ENCODE measurements at places on chromosomes 2 and 18.
A peak's percentile ranks its signal among the peaks of the same experiment; 100 is the strongest.

DNA sequence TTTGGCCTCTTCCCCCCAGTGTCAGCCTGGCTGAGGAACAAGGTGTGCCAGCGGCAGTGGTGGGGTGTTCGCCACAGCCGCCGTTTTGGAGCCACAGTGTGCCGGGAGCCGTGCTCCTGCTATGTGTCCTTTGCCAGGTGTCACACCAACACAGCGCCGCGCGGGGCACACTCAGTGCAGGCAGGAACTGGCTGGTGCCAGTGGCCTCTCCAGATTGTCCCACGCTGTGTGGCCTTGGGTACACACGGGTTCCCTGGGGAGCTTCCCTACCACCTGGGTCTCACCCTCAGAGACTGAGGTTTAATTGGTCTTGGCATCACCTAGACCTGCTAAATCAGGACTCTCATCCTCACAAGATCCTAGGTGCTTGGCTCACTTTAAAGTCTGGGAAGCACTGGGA, 171.6 kb downstream of the LDLRAD4 start:
- no peak for DNase-seq

GRCh38 chr2:85861180-85861579, 27.6 kb downstream of the ST3GAL5 start:
- DNase-seq: no peak

GRCh38 chr2:150404147-150404546, 83.3 kb downstream of the RND3 start:
- no peak for DNase-seq

DNA sequence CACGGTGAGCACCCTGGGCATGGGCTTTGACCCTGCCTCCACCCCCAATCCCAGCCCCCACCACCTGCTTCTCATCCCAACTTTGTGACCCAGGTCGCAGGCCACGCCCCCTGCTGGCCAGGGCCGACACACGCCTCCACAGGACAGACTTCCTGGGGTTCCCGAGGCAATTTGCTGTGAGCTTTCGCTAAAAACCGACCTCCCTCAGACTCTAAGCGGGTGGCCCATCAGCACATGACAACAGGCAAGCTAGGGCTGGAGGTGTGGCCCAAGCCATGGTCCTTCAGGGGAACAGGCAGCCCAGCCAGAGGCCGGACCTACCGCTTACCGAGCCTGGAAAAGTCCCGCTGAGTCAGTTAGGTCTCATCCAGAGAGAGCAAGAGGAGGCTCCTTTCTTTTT, 31.9 kb downstream of the C1QL2 start:
- peak; percentile 12 for DNase-seq

GRCh38 chr18:74468547-74469061, 11.5 kb upstream of the DIPK1C start:
- DNase-seq: peak; percentile 11

DNA sequence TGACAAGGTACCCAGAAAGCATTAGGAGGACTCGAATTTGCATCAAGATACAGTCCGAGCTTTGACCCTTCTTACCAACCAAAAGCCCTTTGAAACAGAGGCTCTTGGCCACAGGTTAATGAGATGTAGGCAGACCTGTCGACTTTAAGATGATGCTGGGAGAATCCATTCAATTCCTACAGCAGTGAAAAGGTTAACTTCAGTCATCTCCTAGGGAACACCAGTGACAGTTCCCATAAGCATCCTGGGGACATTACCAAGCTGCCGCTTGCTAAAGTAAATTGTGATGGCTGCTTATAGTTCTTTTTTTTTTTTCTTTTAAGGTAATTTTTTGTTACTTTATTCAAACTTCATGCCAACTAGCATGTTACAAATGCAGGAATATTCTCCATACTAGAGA, 379.3 kb downstream of the SOX11 start:
- DNase-seq: no peak

- DNase-seq: peak; percentile 64
Observed at GRCh38 chr2:215405722-215406581, 29.9 kb downstream of the FN1 start.

DNA sequence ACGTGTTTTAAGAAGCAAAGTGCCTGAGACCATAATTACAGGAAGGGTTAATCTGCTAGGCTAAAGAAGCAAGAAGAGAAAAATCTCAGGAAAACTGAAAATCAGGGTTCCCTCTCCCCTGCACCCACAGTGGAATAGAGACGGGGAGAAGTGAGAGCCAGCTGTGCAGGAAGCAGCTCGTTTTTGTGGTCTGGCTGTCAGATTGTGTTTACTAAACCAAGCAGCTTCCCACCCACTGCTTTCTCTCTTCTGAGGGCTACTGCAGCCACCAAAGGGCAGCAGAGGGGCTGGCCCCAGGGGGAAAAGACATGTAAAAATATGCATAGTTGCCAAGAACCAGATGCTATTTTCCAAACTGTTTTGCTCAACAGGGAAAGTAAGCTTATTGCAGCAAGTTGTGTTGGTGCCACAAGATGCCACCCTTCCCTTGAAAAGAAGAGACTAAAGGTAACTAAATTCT, 72.6 kb upstream of the THUMPD2 start:
- DNase-seq: peak; percentile 50

- no peak for DNase-seq
Observed at GRCh38 chr2:35864141-35864540, 491.4 kb upstream of the CRIM1 start.

GRCh38 chr18:69469444-69469919, 68.8 kb downstream of the DOK6 start:
- DNase-seq: peak; percentile 18

DNA sequence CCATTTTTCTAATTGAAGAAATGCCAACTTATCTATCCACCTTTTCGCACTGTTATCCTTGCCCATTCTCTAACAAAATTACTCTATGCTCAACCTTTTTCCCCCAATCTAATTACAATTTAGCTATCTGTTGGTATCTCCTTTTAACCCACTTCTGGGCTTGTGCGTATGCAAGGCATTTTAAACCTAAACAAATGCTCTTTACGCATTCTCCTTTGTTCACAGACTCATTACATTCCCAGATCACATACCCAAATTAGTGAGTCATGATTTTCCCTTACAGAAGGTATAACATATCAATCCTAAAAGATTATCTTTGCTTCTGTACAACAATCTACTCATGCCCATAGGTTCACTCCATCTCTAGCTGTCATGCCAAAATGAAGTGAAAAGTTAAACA, 71.7 kb upstream of the LYPD1 start:
- no peak for DNase-seq

DNA sequence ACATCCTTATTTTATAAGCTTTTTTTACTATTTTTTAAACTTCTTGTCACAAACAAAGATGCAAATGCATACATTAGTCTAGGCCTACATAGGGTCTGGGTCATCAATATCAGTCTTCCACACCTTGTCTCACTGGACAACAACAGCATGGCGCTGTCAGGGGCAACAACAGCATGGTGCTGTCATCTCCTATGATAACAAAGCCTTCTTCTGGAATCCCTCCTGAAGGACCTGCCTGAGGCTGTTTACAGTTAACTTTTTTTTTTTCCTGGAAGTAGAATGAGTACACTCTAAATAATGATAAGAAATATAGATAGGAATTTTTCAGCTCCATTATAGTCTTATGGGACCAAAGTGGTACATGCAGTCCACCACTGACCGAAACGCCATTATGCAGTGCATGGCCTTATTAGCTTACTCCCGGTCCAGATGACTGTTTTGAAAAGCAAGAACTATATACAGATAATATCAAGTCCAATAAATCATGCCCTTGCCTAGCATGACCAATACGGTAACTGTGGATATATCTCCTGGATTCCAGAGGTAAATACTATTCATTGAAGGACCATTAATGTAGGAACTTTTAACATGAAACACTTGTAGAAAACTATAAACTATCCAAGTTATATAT, 38.4 kb downstream of the TCF4 start:
- no peak for DNase-seq

- DNase-seq: peak; percentile 72
Observed at GRCh38 chr18:519019-519879, 18.7 kb upstream of the COLEC12 start.

DNA sequence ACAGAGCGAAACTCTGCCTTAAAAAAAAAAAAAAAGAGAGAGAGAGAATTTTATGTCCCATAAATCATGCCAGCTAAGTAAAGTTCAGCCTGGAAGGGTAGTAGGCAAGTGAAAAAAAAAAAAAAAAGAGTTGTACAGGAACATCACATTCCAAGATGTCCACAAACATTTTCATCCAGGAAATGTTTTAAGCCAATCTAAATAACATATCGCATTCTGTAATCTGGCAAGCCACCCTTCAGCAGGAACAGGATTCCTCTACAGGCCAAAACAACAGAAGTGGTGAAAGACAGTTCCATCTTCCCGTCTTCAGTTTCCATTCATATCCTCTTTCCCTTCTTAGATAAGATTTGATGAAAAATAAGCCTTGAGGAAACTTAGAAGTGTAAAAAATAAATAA, 1108.1 kb upstream of the DDX18 start:
- no peak for DNase-seq

DNA sequence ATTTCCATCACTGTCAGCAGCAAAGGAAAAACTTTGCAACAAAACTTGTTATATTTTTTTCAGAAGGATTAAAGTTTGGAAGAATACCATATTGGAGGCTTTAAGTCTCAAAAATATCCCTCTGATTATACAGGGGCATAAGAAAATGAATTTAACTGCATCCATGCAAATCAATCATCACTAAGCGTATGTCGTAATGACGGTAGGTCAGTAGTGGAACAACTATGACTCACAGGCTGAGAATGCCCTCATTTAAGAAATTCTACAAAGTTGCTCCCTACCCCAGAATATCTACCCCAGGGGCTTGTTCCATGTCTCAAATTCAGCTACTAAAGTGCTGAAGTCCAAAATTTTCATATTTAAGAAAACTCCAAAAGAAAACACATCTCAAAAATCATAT, 12.5 kb upstream of the NAB1 start:
- DNase-seq: peak; percentile 86

DNA sequence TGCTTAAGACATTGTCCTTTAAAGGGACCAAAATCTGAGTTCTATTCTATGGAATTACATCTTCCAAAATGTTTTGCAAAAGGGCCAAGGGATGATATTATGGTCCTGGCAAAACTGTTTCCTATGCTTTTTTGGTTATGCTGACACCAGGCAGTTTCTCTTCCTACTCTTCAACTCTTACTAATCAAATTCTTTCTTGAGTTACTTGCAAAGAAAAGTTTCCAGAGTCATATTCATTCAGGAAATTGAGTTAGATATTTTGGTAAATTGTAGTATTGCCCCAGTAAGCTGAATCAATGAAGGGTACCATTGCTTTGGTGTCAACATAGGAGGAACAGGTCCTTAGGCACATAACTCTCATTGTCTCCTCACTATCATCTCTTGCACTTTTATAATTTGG, 118.8 kb downstream of the DPP4 start:
- no peak for DNase-seq

DNA sequence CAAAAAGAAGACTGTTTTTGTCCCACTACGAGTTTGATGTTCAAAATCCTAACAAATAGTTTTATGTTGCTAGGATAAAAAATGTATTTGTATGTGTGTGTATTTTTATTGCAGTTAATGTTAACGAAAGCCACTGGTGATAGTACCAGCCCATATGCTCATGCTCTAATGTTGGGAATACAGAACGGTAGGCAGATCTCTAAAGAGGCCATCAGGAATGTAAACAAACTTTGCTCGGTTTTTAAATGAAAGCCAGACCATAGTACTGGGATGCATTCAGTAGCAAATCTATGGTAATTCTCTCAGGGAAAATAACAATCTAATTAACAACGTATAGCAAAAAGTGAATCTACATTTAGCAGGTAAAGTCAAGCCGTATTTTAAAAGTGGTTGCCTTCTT, 208.1 kb downstream of the NEDD4L start:
- DNase-seq: no peak

DNA sequence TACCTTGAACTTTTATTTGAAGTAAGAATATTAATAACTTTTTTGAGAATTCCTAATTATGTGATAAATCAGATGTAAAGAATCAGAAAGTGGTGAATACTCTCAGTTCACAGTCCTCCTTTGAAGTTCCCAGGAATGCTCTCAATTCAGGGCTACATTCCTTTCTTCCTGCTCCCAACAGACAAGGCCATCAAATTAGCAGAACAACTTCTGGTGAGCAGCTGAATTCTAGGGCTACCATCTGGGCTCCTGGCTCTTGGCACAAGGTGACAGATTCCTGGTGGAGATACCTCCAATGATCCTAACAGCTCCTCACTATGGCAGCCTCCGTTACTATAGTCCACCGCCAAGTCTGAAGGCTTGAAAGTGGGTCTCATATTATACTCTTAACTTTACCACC, 37.8 kb upstream of the OLA1 start:
- DNase-seq: no peak

DNA sequence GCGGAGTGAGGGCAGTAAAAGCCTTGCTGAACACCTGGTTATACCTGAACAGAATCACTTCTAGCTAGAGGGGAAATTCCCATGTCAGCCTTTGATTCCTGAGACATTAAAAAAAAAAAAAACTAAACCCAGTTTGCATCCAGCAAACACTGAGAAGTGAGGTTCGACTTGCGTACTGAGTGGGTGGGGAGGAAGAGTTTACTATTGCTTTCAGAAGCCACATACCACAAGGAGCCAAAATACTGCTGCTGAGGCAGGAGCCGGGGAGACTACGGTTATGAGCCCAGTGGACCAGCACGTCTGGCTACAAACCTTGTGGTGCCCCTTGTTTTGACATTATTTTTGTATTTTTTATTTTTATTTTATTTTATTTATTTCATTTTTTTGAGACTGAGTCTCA, 2.7 kb downstream of the COLEC11 start:
- DNase-seq: no peak

GRCh38 chr2:239407112-239407511, 6.3 kb upstream of the HDAC4 start:
- no peak for DNase-seq

DNA sequence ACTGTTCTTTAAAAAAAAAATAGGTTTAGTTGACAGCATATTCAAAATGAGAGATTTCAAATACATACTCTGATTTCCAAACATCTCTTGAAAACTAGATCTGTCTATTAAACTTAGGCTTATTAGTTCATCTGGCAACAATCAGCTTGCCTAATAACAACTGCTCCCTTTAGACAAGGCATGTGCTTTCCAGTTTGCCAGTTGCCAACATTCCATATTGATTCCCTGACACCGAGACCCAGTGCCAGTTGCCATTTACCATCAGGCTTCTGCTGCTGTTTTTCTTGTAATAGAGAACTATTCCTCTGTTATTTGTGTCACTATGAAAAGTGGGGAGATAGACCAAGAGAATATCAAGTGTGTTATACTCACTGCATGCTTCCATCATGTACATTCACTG, 256.0 kb downstream of the C1D start:
- no peak for DNase-seq

- no peak for DNase-seq
Observed at GRCh38 chr2:95388091-95388692, 14.3 kb upstream of the FAHD2A start.
